ENCODE measurements at places on chromosomes 6 and 20.

DNA sequence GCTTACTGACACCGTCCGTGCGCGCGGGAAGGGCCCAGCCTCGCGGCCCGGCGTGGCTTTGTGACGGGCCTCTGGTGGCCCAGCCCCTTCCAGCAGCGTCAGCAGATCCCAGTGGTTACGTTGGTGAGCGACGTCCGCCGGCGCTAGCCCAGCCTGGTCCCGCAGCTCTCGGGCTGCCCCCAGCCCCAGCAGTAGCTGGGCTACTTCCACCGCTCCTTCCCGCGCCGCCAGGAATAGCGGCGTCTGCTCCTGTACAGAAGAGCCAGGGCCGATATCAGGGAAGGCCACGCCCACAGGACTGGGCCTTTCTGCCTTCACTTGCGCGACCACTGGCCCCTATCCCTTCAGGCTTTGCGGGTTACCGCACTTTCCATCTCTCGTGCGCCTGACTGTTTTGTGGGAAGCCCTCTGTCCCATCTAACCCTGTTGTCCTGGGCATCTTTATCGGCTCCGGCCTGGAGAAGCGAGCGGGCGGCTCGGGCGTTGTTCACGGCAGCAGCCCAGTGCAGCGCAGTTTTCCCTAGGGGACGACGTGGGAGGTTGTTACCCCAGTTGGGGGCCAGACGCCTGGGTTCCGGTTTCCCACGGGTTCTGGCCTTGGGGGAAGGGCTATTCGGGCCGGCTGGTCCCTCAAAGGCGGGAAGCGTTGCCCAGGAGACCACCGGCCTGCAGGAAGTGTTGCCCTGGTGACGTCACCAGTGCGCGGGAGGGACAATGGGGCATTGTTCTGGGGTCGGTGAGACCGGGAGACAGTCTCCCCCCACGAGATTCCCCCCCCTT is 3.6 kb upstream of the GPSM3 start:
- DNase-seq, result peak; percentile 78

GRCh38 chr20:1263853-1264252 is 2.2 kb upstream of the SNPH start:
- DNase-seq, result no peak

- DNase-seq, result peak; percentile 16
Measured at GRCh38 chr6:88167352-88167937, 1.3 kb upstream of the CNR1 start.

DNA sequence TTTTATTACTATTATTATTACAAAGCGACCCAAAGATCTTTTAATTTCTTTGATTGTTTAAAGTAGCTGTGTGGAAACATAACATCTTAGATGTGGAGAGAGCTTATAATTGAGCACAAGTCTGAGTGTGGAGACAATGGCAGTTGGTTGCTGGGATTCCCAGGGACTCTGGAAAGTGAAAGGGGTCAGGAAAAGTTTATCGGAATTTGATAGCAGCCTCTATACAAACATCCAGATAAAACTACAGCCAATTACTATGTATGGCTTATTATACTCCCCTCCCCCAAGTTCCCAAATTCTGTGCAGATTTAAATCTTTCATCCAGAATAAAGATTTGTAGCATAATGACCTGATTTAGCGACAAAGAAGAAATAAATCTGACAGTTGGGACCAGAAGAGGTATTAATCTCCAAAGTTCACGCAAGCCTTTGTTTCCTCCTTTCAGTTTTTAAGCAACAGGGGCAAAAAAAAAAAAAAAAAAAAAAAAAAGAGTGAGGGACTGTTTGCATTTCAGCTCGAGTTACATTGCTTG is 121.4 kb upstream of the MAP3K7 start:
- no peak for DNase-seq

- no peak for DNase-seq
Measured at GRCh38 chr6:120965814-120966213, 368.5 kb downstream of the TBC1D32 start.

- no peak for DNase-seq
Measured at GRCh38 chr20:33488201-33488600, 1.7 kb upstream of the CBFA2T2 start.

GRCh38 chr6:31775184-31775583 is 1.9 kb downstream of the VWA7 start:
- DNase-seq, result no peak

- peak; percentile 49 for DNase-seq
Measured at GRCh38 chr6:73394577-73395354, at the start of gene DDX43. TSS of gene DDX43 (plus strand) at chr6:73394828. CDS start at chr6:73394906, 78 bp downstream.

GRCh38 chr20:42775037-42775436 is 414.7 kb downstream of the PTPRT start:
- DNase-seq, result no peak

DNA sequence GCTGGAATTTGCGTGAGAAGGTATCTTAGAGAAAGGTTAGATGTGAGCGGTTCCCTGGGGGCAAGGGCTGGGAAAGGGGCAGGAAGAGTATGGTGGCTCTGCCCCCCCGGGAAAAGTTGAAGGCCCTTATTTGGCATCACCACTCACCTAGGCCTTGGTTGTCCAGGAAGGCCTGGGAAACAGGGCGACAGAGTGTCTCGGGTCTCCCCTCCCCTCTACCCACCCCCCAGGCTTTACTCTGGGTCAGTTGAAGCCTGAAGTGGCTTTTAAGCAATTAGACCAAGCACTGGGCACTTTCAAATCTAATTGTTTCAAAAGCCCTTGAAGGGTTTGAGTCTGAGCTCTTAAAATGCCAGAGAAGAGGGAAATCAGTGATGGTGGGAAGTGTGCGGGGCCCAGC is 30.2 kb upstream of the FOXP4 start:
- no peak for DNase-seq

- DNase-seq, result no peak
Measured at GRCh38 chr20:38599410-38599882, 2.2 kb upstream of the ARHGAP40 start.

DNA sequence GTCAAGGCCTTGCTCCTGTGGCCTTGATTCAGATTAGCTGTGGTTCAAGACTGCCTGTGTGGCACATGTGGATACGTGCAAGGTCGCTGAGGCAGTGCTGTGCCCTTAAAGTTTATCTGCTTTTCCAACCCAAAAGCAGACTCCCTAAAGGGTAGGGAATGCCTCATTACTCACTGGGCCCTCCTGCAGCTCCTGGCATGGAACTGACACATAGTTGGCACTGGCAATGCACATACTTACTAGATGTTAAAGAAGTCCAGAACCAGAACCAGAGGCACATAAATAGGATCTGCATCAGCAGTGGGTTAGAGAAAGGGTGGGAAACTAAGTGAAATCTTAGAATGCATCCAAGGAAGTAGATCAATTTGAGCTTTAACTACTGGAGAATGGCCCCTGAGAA is 90.6 kb upstream of the MLN start:
- DNase-seq, result no peak

DNA sequence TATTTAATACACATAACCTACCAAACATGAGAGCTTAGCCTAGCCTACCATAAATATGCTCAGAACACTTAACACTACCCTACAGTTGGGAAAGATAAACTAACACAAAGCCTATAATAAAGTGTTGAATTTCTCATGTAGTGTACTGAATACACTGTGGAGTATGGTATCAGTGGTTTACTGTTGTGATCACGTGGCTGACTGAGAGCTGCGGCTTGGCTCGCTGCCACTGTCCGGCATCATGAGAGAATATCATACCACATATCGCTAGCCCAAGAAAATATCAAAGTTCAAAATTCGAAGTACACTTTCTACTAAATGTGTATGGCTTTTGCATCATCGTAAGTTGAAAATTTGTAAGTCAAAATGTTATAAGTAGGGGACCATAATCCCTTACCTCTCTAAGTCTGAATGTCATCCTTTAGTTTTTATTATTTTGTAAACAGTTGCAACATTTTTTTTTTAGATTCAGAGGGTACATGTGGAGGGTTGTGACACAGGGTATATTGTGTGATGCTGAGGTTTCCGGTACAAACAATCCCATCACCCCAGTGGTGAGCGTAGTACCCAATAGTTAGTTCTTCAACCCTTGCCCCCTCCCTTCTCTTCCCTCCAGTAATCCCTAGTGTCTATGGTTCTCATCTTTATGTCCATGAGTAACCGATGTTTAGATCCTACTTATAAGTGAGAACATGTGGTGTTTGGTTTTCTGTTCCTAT is 14.6 kb upstream of the TAAR1 start:
- no peak for DNase-seq

- DNase-seq, result no peak
Measured at GRCh38 chr6:83057705-83058321, 7.8 kb downstream of the UBE3D start.

DNA sequence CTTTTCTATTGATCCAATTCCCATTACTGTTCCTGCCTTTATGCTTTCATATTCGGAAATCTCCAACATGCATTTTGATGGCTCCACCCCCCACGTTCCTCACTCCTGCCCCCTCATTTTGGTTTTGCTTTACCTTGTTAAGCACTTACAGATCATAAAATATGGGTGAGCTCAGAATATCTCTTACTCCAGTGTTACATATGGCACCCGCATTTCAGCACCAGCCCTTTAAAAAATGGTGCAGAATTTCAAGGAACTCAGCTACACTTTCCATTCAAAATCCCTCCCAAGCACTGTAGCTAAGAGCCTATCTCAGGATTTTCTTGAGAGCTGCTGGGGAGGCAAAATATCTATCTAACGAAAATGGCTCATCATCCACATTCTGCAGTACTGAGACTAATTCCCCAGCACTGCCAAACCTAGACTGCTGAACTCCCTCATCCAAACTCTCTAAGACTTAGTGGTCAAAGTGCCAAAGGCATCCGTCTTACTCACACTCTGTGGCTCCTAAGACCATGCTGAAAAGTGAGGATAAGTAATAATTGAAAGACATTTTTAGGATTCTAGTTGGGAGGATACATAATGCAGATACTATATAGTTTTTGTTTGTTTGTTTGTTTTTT is 7.8 kb downstream of the SGK1 start:
- no peak for DNase-seq

DNA sequence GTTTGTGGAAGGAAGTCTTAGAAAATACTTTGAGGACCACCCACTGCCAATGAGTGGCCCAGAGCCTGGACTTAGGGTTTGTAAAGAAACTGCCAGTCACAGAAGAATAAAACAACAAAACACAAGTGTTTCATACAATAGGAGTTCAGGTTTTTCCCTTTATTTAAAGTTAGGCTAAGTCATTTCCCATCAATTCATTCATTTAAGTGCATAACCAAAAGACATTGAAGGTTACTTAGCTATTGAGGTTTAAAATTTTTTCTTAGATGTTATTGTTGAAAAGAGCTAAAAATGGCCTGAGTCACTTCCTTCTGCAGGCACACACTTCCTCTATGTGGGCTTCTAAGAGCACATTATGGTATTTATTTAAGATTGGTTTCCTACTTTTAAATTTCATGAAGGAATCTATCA is 54.2 kb downstream of the ARMC2 start:
- no peak for DNase-seq

DNA sequence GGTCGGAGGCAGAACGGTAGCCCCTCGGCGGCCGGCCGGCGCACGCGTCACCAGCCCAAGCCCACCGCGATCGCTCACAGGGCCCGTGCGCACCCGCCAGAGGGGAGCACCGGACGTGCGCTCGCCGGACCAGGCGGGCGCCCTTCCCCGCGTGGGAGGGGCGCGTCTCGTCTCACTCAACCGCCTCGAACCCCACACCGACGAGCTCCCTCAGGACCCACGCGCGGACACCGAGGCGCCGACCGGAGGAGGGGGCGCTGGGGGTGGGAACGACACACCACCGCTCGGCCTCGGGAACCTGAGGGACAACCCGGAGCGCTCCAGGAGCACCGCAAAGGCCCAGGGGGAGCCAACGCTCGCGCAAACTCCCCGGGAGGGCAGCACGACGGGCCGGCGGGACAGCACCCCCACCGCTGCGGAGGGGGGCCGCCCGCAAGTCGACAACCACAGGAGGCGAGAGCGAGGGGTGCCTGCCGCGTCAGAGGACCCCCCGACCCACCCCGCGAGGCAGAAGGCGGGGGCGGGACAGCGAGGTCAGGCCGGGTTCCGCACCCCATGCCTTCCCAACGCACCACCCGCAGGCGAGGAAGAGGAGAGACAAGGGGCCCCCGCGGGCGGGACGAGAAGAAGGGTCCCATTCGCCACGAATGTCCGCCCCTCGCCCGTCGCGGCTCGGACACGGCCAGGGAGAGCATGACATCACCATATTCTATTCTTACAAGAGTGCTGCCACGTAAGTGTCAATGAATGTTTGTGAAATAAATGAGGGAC is 512.7 kb upstream of the ZNF337 start:
- DNase-seq, result peak; percentile 35

DNA sequence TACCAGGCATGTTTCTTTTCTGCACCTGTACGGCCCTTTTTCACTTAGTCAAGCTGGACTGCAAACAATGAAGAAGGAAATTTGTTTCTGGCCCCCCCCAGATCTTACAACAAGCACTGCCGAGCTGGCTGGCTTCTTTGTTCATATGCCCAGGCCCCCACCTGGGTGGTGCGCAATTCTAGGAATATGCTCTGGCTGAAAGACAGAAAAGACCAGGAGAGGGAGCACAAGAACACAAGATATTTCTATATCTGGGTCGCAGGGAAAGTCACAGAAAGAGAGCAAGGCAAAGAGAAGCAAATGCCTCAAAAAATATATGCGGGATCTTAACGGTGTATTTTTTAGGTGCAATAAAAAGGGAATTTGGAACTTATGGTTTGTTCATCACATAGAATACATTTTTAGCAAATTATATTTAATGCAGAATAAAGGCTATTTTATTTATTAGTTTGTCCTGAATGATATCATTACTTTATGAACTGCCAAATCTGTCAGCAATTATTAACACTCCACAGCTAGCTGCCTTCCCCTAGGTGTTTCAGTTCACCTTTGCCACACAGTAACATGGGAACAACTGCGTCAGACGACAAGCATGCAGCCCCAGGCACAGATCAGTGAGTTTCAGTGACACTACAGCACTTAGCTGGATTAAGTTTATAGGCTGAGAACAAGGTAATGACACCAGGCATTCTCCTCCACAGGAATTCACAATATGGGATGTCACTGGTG is 76.5 kb downstream of the GJA10 start:
- no peak for DNase-seq

DNA sequence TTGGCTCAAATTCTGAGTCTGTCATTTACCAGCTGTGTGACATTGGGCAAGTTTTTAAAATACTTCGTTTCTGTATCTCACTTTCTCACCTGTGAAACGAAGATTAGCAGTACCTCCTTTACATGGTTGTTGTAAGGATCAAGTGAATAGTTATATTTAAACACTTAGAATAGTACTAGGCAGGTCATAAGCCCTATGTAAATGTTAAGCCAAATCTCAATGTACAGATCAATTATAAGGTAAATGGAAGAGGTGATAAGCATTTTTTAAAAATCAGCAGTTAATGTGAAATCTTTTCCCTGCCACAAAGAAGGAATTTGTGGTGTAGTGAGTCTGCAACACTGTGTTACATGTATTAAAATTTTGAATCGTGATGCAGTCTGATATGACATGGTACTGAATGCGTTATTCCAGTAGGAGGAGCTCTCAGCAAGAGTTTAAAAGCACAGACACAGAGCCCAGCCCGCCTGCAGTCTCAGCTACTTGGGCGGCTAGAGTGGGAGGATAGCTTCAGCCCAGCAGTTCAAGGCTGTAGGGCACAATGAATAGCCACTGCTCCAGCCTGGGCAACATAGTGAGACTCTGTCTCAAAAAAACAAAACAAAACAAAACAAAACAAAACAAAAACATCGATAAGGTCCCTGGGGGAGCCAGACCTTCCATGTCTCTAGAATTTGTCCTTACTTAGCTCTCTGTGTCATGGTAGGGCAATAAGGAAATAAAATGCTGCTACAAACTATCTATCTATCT is 46.0 kb downstream of the GTF2H5 start:
- peak; percentile 37 for DNase-seq
